Activated T-cell treated with anti-CD3 and anti-CD28 coated beads, Interleukin-2, amount 50 U/mL, for 72 hours (primary cell): ENCODE measurements at places on chromosomes 1 and 21.
A peak's percentile ranks its signal among the peaks of the same experiment; 100 is the strongest.

DNA sequence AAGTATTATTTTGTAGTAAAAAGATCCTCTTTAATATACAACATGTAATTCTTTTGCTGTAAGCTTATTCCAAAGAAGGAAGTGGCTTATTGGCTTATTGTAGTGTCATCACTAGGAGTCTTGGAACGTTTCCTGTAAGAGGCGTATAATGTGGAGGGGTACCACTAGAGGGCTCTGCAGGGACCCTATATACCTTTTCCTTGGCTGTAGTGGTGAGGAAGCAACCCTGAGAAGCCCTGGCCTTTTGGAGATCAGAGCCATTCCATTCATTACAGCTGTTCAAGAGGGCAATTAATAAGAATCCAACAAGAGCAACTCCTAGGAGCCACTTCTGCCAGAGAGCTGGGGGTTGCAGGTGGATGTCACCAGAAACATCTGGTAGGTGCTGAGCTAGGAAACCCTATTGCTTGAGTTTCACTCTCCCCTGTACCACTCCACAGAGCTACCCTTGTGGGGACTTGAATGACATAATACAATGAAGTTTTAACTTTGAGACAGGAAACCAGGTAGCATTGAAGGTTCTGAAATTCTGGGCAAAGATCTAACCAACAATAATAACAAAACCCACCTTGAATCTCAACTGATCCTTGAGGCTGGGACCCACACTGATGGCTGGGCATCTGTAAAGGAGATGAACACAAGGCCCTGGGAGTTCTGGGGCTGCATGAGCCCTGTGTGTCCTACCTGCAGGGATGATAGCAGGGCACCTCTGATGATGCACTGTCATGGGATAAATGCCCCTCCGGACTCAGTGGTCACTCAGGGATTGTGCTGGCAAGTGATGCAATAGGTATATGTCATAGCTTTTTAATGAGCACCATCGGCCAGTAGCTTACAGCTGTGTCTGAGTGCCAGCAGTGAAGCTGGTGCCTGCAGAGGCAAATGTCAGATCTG, 160.2 kb upstream of the COA6 start:
- peak; percentile 23 for DNase-seq

DNA sequence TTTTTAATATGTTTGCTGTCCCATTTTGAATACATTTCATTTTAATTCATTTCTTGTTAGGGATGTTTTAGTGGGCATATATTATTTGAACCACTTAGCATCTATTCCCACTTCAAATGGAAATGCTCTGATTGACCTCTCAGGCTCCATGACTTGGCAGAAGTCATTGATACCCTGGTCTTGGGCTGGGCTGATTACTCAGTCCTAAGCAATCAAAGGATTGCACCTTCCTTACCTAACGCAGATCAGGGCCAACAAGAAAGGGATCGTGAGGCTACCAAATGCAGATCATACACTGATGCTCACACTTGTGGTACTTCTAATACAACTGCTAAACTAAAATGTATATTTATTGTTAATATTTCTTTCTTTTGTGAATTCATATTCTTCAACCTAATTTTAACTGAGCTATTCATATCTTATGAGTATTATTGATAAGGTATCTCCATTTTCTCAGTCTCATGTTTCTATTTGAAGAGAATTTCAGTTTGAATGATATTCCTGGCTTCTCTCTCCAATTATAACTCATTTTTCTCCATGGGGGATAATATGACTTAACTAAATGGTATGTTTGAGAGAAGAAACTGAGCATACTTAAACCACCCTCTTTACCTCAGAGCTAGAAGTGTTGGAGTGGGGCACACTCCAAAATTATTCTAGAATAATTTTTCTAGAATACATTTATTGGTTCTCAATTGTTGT, 615.5 kb upstream of the ADAMTS5 start:
- no peak for DNase-seq

- DNase-seq: no peak
Measured at GRCh38 chr1:100499194-100499811, 38.6 kb upstream of the GPR88 start.

- DNase-seq: no peak
Measured at GRCh38 chr21:25925936-25926335, 191.2 kb downstream of the GABPA start.

DNA sequence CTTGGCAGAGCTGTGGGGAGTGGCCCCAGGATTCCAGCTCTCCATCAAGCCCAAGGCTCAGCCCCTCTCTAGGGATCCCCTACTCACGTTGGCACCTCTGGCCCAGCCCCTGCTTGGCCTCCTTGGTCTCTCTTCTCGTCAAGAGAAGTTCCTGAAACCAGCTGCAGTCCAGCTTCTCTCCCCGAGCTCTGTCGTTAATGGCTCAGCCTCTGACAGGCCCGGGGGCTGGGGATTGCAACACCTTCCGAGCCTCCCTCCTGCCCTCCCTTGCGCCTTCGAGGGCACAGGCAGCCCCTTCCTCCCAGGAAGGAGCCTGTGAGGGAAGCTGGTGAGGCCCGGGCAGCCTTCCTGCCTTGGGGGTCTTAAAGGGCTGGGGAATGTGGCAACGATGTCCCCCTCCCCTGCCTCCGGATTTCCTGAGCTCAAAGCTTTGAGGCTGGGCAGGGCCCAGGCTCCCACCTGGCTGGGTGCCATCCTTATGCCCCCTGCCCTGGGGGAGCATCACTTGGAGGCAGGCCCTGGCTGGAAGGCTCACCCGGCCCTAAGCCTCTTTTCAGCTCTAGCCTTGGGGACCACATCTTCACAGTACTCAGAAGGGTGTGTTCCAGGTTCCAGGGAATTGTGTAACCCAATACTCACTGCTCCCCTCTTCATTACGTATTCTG, at the start of gene CSF3R:
Gene CSF3R (minus strand): TSS at position 190 of the 665 bp plus-strand sequence. CDS start 3,417 bp downstream, outside the sequence.
- DNase-seq: no peak

DNA sequence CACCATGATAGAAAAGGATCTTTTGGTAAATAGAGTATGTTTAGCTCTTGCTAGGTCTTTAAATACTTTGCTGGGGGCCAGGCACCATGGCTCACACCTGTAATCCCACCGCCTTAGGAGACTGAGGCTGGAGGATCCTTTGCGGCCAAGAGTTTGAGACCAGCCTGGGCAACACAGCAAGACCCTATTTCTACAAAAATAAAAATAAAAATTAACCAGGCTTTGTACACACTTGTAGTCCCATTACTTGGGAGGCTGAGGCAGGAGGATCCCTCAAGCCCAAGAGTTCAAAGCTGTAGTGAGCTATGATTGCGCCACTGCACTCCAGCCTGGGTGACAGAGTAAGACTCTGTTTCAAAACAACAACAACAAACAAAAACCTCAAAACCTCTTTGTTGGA, 1.1 kb upstream of the KCNE2 start:
- no peak for DNase-seq

- no peak for DNase-seq
Measured at GRCh38 chr1:81915937-81916336, 115.2 kb downstream of the ADGRL2 start.

- DNase-seq: no peak
Measured at GRCh38 chr1:243831463-243831862, 18.6 kb downstream of the AKT3 start.

- no peak for DNase-seq
Measured at GRCh38 chr1:29325675-29326074, 89.4 kb downstream of the PTPRU start.

- no peak for DNase-seq
Measured at GRCh38 chr1:231702804-231703203, 76.2 kb downstream of the DISC1 start.

GRCh38 chr1:169326956-169327268, 40.7 kb downstream of the NME7 start:
- no peak for DNase-seq

GRCh38 chr1:35269201-35269988, 886 bp downstream of the ZMYM4 start:
- DNase-seq: no peak

DNA sequence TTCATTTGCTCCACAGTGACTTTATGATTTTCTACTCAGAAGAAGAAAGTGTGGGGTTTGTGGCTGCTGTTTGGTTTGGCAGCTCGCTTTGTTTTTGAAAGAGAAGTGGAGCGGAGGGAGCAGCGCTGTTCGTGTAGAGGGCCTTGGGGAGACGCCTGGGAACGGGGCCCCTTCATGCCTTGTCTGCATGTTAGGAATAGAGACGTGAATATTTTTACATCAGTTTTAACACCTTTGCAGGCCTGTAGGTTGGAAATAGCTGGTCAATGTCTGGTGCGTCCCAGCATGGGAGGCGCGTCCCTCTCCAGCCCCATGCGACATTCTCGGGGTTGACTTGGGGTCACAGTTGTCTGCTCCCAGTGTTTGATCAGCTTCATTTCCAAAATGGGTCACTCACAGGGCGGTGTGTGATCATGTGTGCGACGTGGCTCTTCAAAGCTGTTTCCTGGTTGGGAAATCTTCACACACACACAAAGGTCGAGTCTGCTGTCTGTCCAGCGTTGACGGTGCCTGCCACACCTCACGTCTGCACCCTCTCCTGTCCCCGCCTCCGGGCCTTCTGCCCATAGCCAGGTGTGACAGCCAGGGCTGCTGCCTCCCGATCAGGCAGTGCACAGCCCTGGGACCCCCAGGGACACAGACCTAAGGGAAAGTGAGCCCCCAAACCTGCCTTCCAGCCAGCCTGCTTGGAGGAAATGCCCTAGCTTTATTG, 149.2 kb downstream of the PSMG1 start:
- peak; percentile 10 for DNase-seq

DNA sequence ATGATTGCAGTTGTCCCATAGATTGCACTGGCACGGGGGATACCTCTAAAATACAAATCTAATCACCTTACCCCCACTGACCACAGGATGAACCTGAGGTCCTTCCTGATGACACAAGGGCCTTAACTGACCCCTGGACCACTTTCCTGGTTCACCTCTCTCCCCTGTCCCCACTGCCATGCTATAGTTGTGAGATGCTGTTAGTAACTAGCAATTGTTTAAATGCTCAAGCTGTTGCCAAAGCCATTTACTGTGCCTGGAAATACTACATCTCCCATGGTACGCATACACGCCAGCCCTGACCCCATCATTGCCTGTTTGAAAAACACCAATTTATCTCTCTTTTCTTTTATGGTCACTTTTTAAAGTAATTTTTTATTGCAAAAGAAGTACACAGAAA, 29.1 kb upstream of the RGS8 start:
- DNase-seq: no peak

DNA sequence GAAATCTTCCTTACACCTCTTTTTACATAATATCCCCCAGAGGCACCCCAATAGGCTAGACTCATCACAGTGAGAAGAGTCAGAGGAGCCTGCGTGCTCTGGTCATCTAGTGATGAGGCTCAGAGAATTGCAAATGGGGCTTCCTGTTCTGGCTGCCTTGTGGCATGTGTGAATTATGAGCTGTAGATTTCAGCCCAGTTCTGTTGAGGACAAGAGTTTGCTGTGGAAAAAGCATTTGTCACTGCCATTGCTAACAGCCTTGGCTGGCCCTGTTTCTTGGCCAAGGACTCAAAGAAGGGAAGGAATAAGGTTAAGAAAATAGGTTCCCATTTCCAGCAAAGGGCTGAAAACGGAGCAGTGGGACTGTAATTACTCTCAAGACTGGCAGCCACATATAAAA, 30.7 kb downstream of the MRAP start:
- no peak for DNase-seq

DNA sequence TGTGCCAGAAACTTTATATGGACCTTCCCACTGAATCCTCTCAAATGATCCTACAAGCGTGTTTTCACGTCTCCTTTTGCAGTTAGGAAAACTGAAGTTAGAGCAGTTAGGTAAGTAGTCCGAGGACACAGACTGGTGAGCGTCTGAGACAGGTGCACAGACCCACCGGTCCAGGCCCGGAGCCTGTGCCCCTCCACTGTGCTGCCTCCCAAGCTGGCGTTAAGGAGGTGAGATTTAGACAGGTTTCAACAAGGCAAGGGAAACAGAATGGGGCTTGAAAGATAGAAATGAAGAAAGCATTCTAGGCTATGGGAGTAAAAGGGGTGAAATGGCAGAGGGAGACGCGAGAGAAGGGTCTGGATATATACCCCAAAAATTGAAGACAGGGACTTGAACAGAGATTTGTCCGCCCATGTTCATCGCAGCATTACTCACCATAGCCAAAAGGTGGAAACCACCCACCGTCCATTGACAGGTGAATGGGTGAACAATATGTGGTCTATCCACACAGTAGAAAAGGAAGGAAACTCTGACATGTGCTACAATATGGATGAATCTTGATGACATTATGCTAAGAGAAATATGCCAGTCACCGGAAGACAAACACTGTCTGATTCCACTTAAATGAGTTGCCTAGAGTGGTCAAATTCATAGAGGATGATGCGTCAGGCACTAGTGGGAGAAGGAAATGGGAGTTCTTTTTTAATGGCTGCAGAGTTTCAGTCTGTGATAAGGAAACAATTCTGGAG, 15.7 kb upstream of the PKP1 start:
- no peak for DNase-seq

DNA sequence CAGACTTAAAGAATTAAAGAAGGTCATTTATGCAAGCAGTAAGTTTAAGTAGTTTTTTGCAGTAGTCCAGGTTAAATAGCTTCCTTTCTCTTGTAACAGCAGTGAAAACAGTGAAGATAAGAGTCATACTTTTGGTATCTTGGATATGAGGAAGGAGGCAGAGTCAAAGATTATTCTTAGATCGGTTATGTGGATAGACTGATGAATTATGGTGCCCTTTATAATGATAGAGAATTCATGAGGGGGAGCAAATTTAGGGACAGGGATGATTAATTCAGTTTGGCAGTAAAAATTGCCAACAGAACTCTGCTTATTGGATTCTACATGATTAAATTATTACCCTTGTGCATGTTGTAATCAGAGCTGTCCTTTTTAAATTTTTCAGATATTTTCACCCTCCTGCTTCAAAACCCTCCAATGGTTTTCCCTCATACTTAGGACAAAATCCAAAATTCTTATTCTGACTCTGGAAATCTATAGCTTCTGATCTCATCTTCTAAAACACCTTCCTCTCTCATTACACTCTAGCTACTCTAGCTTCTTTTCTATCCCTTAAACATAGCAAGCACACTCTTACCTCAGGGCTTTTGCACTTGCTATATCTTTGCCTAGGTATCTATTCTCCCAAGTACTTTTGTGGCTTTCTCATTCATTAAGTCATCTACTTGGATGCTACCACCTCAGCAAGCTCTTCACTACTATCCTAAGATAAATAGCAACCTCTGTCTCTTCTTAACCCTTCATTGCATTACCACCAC, 79.8 kb downstream of the PKN2 start:
- no peak for DNase-seq

- no peak for DNase-seq
Measured at GRCh38 chr1:214019499-214019898, 31.7 kb downstream of the PROX1 start.

DNA sequence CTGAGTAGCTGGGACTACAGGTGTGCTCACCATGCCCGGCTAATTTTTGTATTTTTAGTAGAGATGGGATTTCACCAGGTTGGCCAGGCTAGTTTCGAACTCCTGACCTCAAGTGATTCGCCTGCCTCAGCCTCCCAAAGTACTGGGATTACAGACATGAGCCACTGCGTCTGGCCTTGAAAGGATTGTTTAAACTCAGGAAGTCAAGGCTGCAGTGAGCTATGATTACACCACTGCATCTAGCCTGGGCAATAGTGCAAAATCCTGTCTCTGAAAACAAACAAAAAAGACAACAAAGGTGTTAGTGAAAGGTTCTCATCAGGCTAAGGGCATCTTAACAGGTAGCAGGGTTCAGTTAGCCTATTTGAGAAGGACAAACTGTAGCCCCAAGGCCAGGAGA, 14.2 kb upstream of the ZNF496 start:
- DNase-seq: no peak

- no peak for DNase-seq
Measured at GRCh38 chr1:230090194-230090711, 23.2 kb downstream of the GALNT2 start.
